Memory B cell (primary cell): ENCODE measurements at places on chromosomes 6 and 20.

DNA sequence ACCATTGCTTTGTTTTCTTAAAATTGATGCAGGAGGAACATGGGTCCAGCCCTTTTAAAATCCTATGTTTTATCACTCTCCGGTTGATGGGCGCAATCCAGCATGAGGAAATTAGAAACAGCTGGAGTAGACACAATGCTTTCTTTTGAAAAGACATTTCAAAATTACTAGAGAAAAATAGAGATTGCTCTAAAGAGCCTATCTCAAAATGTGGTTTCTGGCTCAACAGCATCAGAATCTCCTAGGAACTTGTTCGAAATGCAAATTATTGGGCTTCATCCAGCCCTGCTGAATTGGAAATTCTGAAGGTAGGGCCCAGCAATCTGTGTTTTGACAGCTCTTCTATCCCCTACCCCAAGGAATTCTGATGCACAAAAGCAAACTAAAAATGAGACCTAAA lies 190.8 kb upstream of the BMP2 start:
- H3K4me3 ChIP-seq = no peak overlapping the region
- DNase-seq = no peak
- no peak overlapping the region for H3K27ac ChIP-seq

DNA sequence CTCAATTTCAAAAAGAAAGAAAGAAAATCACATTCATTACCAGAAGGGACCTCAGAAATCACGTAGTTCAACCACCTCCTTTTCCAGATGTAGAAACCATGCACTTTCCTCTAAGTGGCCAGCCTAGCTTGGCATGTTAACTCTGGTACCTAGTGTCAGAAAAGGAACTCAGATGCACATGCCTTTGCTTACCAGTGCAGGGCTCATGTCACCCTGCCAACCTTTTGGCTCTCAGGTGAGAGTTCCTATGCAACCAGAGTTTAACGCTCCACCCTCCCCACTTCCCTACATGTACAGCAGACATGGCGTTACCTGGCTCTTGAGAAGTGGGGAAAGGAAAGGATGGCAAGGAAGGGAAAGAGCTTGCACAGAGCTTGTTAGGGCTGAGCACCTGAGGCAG lies 16.3 kb upstream of the IL17F start:
- H3K4me1 ChIP-seq = no peaks in the 10 kb centered on the region
- no peaks in the 10 kb centered on the region for H3K27me3 ChIP-seq
- H3K27ac ChIP-seq = no peak overlapping the region
- peaks cover 8% of the 10 kb centered on the region for H3K36me3 ChIP-seq

DNA sequence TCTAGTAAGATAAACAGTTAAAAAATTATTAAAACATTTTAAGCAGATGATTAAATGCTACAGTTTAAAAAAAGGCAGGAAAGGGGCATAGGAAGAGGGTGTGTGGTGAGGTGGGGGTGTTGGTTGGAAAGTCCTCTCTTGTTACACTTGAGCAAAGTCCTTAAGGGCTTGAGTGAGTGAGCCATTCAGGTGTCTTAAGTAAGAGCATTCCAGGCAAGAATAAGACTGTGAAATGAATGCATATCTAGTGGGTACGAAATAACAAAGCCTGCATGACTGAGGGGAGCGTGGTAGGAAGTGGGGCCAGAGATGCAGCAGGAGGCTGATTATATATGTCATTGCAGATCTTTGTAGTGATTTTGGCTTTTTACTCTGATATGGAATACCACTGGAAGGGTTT lies 5.1 kb downstream of the CDKAL1 start:
- H3K4me1 ChIP-seq = peaks cover 26% of the 10 kb centered on the region
- no peak overlapping the region for H3K27ac ChIP-seq
- H3K36me3 ChIP-seq = peaks cover 18% of the 10 kb centered on the region
- no peak overlapping the region for H3K4me3 ChIP-seq
- no peaks in the 10 kb centered on the region for H3K27me3 ChIP-seq
- no peak for DNase-seq

DNA sequence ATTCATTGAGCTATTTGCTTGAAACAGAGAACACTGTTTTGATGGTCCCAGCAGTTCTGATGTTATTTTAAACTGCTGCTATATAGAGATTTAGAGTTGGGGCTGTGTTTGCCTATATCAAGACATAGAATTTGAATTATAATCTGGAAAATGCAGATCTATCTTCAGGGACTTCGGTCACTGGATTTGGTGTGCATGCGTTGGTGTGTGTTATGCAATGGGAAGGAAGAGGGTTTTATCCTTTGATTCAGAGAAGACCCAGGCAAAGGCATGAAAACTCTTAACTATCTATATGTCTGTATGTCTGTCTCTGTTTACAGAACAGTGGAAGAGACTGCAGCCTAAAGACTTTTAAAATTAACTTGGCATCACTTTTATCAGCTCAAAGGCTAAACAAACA lies 2.0 kb downstream of the ADGRB3 start:
- no peak for DNase-seq
- no peaks in the 10 kb centered on the region for H3K36me3 ChIP-seq
- peaks cover 23% of the 10 kb centered on the region for H3K4me1 ChIP-seq
- no peak overlapping the region for H3K4me3 ChIP-seq

- H3K4me1 ChIP-seq = peaks cover 17% of the 10 kb centered on the region
- no peak overlapping the region for H3K27ac ChIP-seq
- peak; percentile 27 for DNase-seq
- peak overlapping the region; percentile 48 for H3K4me3 ChIP-seq
- peaks cover 12% of the 10 kb centered on the region for H3K27me3 ChIP-seq
Observed at GRCh38 chr6:11732036-11732631, 46.5 kb downstream of the ADTRP start.

DNA sequence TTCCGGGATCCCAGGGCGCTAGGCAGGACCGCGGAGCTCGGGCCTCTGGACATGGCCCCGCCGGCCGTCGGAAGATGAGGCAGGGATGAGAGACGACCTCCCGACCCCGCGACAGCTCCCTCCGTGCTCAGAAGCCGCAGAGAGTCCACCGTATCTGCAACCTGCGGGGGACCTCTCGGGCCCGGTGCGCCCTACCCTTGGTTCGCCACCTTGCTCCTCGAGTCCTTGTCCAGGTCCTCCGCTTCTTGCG lies 301 bp downstream of the PPP1R3D start:
- H3K4me1 ChIP-seq = peaks cover 20% of the 10 kb centered on the region
- no peaks in the 10 kb centered on the region for H3K27me3 ChIP-seq
- peaks cover 9% of the 10 kb centered on the region for H3K36me3 ChIP-seq
- peak overlapping the region; percentile 98 for H3K4me3 ChIP-seq
- peak; percentile 29 for DNase-seq

DNA sequence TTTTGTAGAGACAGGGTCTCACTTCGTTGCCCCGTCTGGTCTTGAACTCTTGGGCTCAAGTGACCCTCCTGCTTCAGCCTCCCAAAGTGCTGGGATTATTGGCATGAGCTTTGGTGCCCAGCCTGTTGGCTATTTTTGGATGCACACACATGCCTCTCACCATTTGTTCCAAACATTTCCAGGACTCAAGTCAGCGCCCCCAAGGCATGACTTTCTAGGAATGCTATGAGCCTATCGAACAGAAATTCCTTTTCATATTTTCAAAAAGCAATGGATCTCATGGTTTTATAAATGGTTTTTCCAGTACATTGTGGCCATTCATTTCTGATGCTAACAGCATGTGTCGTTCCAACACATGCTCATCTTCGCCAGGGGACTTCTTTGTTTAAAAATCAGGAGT lies 119.3 kb upstream of the NAA20 start:
- DNase-seq = no peak
- H3K27me3 ChIP-seq = peaks cover 10% of the 10 kb centered on the region
- no peak overlapping the region for H3K4me3 ChIP-seq
- H3K36me3 ChIP-seq = no peaks in the 10 kb centered on the region
- no peaks in the 10 kb centered on the region for H3K4me1 ChIP-seq

GRCh38 chr6:35776364-35777215 lies at the start of gene CLPSL2:
Gene CLPSL2 (plus strand): TSS chr6:35776598. CDS start chr6:35776619, 21 bp downstream.
- H3K36me3 ChIP-seq = no peaks in the 10 kb centered on the region
- H3K27ac ChIP-seq = peak within 1 kb of the TSS; percentile 74
- H3K27me3 ChIP-seq = peaks cover 5% of the 10 kb centered on the region
- DNase-seq = peak; percentile 27

GRCh38 chr6:154154389-154154967 lies 115.4 kb downstream of the OPRM1 start:
- H3K36me3 ChIP-seq = no peaks in the 10 kb centered on the region
- H3K4me1 ChIP-seq = peaks cover 17% of the 10 kb centered on the region

DNA sequence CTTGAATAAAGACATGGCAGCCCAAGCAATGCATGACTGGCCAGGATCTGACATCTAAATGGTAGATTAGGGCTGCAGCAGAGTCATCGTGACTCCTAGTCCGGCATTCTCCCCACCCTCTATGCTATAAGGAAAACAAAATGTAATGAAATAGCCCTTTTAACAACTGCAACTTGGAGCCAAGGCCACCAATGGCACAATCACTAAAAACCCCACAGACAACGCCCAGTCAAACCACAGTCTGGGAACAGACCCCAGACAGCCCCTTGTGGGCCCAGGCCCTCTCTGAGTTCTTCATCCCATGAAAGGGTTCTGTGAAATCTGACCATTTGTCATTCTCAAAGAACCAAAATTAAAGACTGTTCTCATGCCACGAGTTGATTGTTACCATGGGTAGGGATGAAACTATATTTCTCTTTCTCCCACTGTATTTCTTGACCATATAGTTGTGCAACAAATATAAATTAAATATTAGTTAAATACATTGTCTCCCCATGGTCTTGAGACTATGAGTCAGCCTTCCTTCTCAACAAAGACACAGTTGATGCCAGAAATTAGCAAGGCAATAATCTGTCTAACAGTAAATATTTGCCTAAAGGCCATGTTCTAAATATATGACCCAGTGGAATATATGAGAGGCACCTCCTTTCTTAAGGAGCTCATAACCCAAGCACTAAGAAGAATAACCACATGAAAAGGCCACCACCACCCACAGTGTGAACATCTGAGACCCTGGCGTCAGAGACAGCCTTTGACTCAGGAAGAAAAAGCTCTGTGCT lies 85.6 kb upstream of the SSTR4 start:
- H3K4me3 ChIP-seq = no peak overlapping the region
- no peaks in the 10 kb centered on the region for H3K27me3 ChIP-seq
- no peaks in the 10 kb centered on the region for H3K4me1 ChIP-seq
- H3K27ac ChIP-seq = no peak overlapping the region
- H3K36me3 ChIP-seq = no peaks in the 10 kb centered on the region

DNA sequence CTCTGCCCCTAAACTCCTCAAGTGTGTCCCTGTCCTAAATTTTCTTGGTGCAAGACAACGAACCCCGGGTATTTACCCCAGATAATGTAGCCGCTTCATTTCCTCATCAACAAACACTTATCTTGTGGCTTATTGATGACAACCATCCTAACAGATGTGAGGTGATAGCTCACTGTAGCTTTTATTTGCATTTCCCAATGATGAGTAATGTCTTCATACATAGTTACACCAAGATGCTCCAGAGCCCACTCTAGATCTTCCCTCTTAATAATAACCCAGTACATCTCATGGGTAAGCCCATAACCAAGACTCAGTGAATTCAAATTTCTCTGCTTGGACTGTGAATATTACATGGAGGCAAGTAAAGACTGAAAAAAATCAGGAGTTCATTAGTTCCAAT lies 48.2 kb upstream of the BEND6 start:
- peaks cover 2% of the 10 kb centered on the region for H3K27me3 ChIP-seq
- no peaks in the 10 kb centered on the region for H3K36me3 ChIP-seq
- no peaks in the 10 kb centered on the region for H3K4me1 ChIP-seq
- no peak overlapping the region for H3K27ac ChIP-seq

- no peak overlapping the region for H3K27ac ChIP-seq
- H3K36me3 ChIP-seq = no peaks in the 10 kb centered on the region
- peaks cover 4% of the 10 kb centered on the region for H3K27me3 ChIP-seq
Observed at GRCh38 chr6:159430323-159430722, 261.1 kb downstream of the FNDC1 start.

- H3K27ac ChIP-seq = no peak overlapping the region
- peaks cover 14% of the 10 kb centered on the region for H3K4me1 ChIP-seq
- no peak overlapping the region for H3K4me3 ChIP-seq
Observed at GRCh38 chr6:106744781-106745180, 115.4 kb downstream of the QRSL1 start.
